ENCODE measurements at places on chromosomes 7 and 10.

DNA sequence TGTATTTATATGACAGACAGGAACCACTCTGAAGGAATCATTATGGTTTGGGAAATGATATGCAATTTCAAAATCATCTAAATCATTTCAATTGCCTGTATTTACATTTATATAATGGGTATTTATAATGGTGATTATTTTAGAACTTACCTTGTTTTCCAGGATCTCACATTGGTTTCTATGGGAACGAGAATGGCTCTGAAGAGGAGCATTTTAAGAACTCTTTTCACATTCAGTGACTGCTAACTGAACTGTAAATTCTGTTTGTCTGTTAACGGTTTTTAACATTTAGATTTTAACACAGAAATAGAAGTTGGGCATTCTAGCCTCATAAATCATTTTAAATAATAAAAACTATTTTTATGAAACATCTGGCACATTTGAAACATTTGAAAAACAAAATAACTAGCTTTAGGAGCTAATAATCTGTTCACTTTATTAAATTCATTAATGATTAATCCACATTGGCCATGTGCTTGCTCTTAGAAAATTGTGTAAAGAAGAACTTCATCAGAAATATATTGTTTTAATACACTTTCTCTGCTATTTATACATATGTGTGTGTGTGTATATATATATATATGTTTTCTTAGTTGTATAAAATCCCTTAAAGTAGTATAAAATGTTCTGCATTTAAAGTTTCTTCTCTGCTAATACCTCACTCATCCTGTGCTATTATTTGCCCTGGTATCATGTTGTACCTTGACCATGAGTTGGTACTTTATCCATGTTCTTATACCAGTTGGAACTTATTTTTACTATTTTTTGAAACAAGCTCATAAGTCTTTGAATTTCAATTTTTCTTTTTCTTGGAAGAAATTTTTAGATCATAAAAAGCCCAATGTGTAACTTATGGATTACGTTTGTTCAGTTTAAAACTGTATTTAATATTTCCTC is 8.7 kb upstream of the SEM1 start:
- no peak for DNase-seq

- DNase-seq, result no peak
These were observed 29.4 kb downstream of the PHTF2 start for GRCh38 chr7:77827999-77828398.

GRCh38 chr10:69715899-69716606 is 85.7 kb upstream of the COL13A1 start:
- no peak for DNase-seq

GRCh38 chr10:3807928-3808496 is 23.0 kb upstream of the KLF6 start:
- no peak for DNase-seq

- peak; percentile 95 for DNase-seq
These were observed 24.3 kb upstream of the ITGB1 start for GRCh38 chr10:32982293-32982709.

DNA sequence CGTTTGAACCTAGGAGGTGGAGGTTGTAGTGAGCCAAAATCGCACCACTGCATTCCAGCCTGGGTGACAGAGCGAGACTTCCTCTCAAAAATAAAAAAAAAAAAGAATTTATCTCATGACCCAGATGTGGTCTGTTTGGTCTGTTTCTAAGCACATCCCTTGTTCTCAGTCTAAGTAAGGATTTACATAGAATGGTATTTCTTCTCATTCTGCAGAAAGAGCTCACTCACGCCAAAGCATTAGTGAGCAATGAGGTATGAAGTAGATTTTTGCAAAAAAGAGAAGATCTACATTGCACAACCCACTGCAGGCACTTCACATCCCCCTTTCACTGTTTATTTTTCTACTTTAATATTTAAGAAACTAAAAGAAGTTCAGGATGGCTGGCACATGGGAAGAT is 76.5 kb upstream of the FGL2 start:
- no peak for DNase-seq

- DNase-seq, result no peak
These were observed 56.9 kb downstream of the ADK start for GRCh38 chr10:74207691-74208480.
